ENCODE measurements at places on chromosomes 3 and 15.
A peak's percentile ranks its signal among the peaks of the same experiment; 100 is the strongest.

- DNase-seq, result no peak
These were observed 19.0 kb downstream of the CGNL1 start for GRCh38 chr15:57395292-57395691.

DNA sequence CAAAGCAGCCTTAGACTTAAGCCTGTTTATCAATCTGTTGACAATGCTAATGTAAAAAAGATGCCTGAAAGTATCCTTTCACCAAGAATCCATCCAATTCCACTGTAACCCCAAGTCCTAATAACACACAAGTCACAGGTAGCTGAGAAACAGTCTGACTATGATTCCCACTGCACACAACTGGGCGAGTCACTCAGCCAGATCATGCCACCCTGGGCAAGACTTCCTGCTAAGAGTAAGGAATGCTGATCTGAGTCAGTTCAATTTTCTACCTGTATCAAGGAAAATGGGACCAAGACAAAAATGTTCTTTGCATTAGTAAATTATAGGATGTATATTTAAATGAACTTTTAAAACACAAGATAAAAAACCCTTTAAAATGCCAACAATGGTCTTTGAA is 33.3 kb downstream of the NPTN start:
- DNase-seq, result no peak

GRCh38 chr15:89383365-89384175 is 48.9 kb upstream of the POLG start:
- DNase-seq, result no peak

DNA sequence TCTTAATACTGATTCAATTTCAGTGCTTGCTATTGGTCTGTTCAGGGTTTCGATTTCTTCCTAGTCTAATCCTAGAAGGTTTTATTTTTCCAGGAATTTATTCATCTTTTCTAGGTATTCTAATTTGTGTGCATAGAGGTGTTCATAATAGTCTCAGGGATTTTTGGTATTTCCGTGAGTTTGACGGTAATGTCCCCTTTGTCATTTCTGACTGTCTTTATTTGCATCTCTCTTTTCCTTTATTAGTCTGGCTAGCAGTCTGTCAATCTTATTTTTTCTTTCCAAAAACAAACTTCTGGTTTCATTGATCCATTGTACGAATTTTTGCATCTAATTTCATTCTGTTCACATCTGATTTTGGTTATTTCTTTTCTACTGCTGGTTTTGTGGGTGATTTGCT is 35.2 kb upstream of the CD200R1L start:
- DNase-seq, result no peak

GRCh38 chr15:27361438-27361837 is 390.5 kb downstream of the GABRG3 start:
- DNase-seq, result no peak

DNA sequence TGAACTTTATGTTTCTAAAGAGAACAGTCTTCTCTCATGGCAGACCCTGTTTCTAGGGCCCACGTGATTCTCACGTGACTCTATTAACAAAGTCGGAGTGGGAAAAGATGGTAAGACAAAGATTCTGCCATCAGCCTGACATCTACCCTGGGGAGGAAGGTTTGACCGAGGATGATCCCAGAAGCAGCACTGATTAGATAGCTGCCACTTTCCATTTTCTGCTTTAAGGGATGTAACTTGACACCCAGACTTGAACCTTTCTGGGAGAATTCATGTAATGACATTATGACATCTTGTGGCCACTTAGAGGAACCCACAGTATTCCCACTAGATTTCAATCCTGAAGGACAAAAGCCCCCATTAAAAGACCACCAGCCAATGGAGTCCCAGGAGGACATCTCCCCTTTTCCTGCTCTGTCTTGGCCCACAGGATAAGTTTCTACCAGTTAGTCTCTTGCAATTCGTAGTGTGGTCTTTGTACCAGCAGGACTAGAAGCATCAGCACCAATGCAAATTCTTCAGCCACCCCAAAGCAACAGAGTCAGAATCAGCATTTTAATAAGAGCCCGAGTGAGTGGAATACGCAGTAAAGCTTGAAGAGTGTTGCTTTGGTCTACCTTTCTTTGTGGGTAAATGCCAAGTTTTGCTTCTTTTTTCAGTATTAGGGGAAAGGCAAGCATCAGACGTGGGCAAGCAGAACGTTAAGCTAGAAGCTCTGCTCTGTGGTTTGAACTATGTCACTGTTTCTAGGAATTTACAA is 480.5 kb upstream of the PROK2 start:
- no peak for DNase-seq

DNA sequence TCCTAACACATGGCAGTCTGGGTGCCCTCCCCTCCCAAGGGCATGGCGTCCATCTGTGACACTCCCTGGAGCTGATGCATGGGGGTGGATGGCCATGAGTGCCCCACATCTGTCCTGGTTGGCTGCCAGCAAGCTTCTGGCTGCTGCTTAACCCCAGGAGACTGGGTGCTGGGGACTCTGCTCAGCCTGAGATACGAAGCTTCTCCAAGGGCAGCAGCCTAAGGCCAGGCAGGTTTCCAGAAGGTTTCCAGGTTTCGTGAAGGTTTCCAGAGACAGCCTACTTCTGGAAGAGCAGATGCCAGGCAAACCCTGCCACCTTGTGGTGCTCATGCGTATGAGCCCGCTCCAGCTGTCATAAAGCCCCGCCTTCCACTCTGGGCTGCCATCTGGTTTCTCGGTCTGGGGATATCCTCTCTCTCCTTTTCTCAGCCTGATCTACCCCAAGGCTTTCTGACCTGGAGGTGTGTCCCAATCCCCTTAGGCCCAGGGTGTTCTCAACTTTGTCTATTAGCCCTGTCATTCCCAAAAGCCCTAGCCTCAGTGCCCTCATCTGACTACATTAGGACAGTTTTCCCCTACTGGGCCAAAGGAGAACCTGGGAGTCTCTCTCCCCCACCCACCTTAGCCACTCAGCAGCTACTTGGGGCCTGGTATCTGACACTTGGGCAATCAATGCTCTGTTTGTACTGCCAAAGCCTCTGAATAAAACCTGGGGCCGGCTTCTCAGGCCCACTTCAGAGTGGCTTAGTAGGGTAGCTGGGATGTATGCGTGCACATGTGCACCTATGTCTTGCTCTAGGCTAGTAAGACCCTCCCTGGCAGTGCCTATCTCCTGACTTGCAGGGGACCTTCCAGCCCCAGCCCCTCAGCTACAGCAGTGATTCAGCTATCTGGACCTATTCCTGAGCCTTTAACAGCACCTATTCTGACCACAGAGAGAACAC is 12.0 kb downstream of the MRPL46 start:
- no peak for DNase-seq

DNA sequence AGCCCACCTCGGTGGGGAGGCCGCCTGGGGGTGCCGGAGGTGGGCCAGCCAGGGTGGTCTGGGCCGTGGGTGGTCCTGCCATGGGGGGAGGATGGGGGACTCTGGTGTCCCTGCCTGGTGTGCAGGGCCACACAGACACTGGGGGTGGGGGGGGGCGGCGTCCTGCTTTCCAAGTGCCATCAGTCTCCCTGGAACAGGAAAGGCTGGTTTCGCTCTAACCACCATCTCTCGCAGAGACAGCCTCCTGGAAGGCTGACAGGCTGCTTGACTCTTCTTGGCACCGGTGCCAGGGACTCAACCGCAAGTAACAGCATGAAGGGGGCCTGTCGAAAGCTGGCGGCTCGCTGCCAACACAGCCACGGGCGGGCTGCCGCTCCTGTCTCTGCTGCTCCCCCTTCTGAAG is 40.3 kb downstream of the RGMA start:
- no peak for DNase-seq

DNA sequence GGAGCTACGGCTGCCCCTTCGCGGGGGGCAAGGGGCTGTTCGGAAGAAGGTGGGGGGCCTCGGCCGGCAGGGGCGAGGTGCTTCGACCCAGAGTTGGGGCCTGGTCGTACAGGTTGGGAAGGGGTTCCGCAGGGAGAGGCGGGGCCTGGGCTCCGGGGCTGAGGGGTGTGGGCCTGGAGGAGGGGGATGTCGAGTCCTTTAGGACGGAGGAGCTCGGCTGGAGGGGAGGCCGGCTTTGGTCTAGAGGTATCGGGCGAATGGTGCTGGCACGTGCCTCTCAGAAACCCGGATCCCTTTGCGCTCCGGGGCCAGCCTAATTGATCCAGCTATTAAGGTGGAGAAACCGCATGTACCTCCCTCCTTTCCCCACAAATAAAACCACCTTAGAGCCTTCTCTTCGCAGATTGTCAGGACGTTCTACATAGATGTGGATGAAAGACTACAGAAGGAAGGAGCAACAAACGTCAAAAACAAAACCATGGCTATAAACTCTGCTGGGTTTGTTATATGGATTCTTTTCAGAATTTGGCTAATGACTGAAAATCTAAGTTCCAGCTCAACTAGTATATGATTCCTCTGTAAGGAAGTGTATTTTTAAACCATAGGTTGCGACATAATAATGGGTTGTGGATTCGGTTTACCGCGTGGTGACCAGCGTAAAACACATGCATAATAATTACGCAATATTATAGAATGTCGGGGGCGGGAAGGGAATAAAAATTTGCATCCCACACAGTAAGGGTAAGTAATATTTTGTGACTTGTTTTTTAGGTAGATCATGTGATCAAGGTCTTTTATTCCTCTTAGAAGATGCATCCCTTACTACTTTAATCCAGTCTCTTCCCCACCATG is 644 bp upstream of the NGLY1 start:
- peak; percentile 4 for DNase-seq

DNA sequence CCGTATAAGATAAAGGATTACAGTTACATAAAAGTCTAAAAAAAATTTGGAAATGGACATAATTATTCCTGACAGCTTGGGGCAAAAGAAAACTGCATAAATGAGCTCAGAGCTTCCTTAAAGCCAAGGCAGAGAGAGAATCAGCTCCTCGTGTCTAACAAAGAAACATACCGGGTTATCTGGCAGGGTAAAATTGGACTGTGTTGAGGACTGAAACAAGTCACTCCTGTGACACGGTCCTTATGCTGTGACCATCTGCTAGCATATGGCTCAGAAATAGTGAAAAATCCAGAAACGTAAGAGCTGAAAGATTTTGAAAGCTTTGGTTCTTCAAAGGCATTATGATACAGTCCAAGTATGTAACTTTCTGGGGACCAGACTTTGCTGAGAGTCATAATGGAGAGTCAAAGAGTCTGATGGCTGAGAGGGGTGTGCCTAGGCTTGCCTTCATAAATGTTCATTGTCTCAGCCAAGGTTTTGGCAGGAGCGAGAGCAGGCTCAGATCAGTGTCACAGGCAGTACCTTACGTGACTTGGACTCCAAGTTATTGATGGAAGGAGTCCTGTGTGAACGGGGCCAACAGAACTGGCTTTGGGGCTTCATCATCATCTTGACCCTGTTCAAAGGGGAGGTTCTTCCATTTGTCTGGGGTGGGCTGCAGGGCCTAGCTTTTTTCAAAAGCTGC is 12.5 kb downstream of the MAP6D1 start:
- DNase-seq, result no peak

DNA sequence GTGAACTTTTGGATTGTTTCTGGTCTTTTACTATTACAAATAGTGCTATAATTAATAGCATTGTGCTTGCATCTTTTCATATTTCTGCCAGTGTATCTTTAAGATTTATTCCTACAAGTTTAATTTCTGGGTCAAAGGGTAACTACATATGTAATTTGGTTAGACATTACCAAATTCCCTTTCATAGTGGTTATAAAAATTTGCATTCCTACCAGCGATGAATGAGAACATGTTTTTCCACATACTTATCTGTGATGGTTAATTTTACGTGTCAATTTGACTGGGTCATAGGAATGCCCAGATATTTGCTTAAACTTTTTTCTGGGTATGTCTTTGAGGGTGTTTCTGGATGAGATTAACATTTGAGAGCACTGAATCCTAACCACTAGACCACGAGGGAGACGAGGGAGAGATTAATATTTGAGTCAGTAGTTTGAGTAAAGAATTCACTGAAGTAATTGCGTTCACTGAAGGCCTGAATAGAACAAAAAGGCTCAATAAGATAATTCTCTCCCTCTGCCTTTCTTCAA is 132.3 kb upstream of the NEO1 start:
- no peak for DNase-seq

DNA sequence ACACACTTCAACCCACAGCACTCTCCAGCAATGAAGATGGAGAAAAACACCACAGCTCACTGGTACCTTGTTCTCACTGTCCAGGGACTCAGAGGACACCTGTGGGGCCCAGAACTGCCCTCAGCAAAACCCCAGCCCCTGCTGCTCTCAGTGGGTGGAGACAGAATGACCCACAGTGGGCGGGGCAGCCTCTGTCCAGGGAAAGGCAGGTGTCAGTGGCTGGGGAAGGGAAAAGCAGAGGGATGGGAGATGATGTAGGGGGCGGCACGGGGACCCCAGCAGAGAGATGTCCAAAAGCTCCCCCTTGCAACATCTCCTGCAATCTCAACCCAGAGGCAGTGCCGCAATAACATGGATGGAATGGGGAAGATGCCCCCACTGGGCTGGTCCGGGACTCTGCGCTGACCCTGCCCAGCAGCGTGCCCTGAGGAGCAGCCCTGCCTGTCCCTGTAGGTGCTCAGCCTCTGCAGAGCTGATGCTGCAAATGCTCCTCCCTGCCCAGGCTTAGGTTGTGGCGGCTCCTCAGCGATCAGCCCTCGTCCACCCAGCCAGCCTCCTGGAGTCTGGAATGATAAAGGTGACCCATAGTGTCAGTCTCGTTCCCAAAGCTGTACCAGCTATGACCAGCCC is 193.9 kb downstream of the XXYLT1 start:
- no peak for DNase-seq

GRCh38 chr15:85504749-85505676 is 124.6 kb downstream of the AKAP13 start:
- DNase-seq, result no peak

- no peak for DNase-seq
These were observed 173.2 kb downstream of the APBA2 start for GRCh38 chr15:29058903-29059539.

- no peak for DNase-seq
These were observed 54.5 kb upstream of the GATA2 start for GRCh38 chr3:128547368-128547987.

All from thoracic aorta (tissue), 2 donors.